Astrocyte (in vitro differentiated cells and primary cell): ENCODE measurements at places on chromosomes 6 and 20.

- peak overlapping the region; percentile 37 for H3K4me3 ChIP-seq
- H3K27me3 ChIP-seq: no peaks in the 10 kb centered on the region
- H3K36me3 ChIP-seq: no peaks in the 10 kb centered on the region
- peak; percentile 51 for DNase-seq
Measured at GRCh38 chr20:54622333-54623295, 147.2 kb downstream of the DOK5 start.

- no peak overlapping the region for H3K4me3 ChIP-seq
- no peaks in the 10 kb centered on the region for H3K27me3 ChIP-seq
- H3K27ac ChIP-seq: peak overlapping the region; percentile 89
- peaks cover 34% of the 10 kb centered on the region for H3K4me1 ChIP-seq
- no peak for DNase-seq
Measured at GRCh38 chr20:4134861-4135379, 119.6 kb upstream of the RNF24 start.

DNA sequence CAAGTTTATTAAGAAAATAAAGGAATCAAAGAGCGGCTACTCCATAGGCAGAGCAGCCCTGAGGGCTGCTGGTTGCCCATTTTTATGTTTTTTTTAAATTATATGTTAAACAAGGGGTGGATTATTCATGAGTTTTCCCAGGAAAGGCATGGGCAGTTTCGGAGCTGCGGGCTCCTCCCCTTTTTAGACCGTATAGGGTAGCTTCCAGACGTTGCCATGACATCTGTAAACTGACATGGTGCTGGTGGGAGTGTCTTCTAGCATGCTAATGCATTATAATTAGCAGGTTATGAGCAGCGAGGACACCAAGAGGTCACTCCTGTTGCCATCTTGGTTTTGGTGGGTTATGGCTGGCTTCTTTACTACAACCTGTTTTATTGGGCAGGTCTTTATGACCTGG, 301.8 kb downstream of the TFAP2C start:
- no peak overlapping the region for H3K27ac ChIP-seq
- H3K4me3 ChIP-seq: no peak overlapping the region

DNA sequence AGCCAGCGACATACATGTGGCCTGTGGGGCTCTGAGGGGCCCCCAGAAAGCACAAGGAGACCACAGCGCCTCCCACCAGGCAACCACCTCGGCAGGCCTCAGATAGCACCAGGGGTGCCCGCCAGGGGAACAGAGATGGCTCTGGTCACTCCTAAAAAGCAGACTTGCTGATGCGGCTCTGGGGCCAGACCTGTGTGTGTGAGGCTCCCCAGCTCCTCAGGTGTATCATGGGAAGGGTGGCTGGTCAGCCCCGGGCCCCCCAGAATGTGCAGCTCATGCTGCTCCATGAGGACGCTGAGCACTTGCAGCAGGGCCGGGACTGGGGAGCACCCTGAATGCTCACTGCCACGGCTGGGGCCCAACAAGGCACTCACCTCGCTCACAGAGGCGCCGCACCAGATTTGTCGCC, 60.2 kb downstream of the PYGB start:
- DNase-seq: no peak
- H3K27me3 ChIP-seq: no peaks in the 10 kb centered on the region
- H3K36me3 ChIP-seq: no peaks in the 10 kb centered on the region

DNA sequence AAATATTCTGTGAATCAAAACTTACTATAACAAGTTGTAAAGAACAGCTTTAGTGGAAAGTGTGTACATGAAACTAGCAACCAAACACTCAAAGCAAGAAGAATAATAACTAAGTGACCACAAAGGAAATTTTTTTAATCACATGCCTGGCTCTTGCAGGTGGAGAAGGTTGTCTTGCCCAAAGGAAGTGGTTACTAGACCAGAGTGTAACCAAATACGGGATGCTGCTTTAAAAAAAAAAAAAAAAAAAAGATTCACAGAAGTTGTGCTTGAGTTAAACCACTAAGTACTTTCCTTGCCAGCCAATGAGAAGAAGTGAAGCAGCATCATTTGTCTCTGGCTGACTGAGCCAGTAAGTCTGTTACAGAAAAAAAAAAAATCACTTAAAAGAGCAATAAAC, 19.1 kb upstream of the HLA-DQB1 start:
- DNase-seq: peak; percentile 6
- H3K4me1 ChIP-seq: no peaks in the 10 kb centered on the region
- H3K27me3 ChIP-seq: peaks cover 4% of the 10 kb centered on the region
- no peaks in the 10 kb centered on the region for H3K36me3 ChIP-seq
- no peak overlapping the region for H3K4me3 ChIP-seq

GRCh38 chr20:16777126-16777525, 29.0 kb downstream of the OTOR start:
- H3K4me3 ChIP-seq: no peak overlapping the region
- no peaks in the 10 kb centered on the region for H3K4me1 ChIP-seq
- H3K36me3 ChIP-seq: no peaks in the 10 kb centered on the region
- DNase-seq: no peak
- H3K27ac ChIP-seq: no peak overlapping the region
- H3K27me3 ChIP-seq: no peaks in the 10 kb centered on the region

- H3K27ac ChIP-seq: no peak overlapping the region
- H3K4me3 ChIP-seq: no peak overlapping the region
- no peaks in the 10 kb centered on the region for H3K27me3 ChIP-seq
- DNase-seq: no peak
- H3K4me1 ChIP-seq: no peaks in the 10 kb centered on the region
Measured at GRCh38 chr6:109315341-109316110, 66.7 kb downstream of the CD164 start.

DNA sequence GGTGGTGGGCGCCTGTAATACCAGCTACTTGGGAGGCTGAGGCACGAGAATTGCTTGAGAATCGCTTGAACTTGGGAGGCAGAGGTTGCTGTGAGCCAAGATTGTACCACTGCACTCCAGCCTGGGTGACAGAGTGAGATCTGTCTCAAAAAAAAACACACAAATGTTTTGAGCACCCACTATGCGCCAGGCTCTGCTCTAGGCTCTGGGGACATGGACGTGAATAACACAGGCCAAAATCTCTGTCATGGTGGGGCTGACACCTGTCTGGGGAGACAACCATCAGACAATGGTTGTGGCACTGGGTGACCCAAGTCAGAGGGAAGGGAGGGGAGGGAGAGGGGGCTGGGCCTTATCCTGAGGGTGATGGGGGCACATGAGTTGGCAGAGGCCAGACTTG, 62.7 kb downstream of the UBE2V1 start:
- H3K4me3 ChIP-seq: no peak overlapping the region
- no peaks in the 10 kb centered on the region for H3K36me3 ChIP-seq
